ENCODE measurements at places on chromosomes 16 and 17.

GRCh38 chr16:70561623-70562022 is 38.0 kb downstream of the SF3B3 start:
- DNase-seq, result no peak

DNA sequence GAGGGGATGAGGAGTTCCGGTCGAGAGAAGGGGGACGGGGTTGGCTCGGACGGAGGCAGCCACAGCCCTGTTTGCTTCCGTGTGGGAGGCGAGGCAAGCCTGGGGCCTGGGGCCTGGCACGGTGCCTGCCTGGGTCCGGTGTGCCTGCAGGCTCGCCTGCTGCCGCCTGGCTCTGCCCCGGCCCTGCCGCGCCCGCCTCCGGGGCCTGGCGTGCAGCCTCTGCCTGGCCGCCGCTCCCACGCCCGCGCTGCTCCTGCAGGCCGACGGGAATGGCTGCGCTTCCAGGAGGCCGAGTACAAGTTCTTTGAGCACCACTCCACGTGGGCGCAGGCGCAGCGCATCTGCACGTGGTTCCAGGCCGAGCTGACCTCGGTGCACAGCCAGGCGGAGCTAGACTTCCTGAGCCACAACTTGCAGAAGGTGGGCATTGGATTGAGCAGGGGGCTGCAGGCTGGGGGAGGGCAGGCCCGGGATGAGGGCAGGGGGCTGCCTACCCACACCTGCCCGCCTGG is 53.1 kb downstream of the MRC2 start:
- no peak for DNase-seq

DNA sequence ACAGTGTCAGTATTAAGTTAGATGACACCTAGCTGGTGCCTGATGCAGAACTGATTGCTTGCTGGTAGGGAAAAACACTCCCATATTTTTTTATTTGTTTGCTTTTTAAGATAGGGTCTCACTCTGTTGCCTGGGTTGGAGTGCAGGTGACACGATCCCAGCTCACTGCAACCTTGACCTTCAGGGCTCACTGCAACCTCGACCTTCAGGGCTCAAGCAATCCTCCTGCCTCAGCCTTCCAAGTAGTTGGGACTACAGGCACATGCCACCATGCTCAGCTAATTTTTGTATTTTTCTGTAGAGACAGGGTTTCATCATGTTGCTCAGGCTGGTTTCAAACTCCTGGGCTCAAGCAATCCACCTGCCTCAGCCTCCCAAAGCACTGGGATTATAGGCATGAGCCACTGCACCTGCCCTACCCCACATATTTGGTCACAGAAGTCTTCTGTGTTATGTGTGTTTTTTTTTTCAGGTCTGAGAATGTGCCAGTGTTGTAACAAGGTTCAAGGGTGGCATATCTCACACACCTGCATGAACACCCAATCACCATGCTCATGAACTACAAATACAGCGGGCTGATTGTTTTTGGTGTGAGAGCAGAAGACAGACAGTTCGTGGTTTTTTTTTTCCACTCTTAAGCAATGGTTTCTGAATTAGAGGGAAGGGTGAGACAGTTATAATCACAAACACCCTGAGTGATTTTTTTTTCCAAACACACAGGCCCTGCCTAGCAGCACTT is 22.8 kb downstream of the SPAG9 start:
- no peak for DNase-seq

DNA sequence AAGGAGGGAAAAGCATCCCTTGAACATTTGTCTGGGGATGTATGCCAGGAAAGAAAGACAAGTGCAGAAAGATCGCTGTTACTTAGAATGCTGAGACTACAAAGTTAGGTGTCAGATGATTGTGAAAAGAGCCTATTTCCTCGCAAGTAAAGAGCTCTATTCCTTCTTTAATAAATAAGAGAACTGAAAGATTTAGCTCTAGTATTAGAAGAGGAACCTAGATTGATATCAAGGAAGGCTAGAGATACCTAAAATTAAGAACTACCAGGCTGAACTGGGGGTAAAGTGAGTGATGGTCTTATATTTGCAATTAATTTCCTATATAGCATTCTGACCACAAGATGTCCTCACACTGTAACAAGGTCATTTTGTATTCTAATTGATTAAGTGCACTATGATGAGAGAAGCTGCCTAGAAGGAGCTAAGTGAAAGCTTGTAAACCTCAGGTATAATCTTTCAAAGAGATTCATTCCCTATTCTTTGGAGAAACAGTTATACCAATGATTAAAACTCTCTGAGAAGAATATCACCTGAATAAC is 62.3 kb downstream of the SSH2 start:
- DNase-seq, result no peak

GRCh38 chr16:82481455-82481854 is 145.3 kb upstream of the CDH13 start:
- no peak for DNase-seq

- DNase-seq, result no peak
These were observed 9.8 kb downstream of the CA5A start for GRCh38 chr16:87926246-87927194.

- no peak for DNase-seq
These were observed 238.9 kb downstream of the TOX3 start for GRCh38 chr16:52308051-52308450.

DNA sequence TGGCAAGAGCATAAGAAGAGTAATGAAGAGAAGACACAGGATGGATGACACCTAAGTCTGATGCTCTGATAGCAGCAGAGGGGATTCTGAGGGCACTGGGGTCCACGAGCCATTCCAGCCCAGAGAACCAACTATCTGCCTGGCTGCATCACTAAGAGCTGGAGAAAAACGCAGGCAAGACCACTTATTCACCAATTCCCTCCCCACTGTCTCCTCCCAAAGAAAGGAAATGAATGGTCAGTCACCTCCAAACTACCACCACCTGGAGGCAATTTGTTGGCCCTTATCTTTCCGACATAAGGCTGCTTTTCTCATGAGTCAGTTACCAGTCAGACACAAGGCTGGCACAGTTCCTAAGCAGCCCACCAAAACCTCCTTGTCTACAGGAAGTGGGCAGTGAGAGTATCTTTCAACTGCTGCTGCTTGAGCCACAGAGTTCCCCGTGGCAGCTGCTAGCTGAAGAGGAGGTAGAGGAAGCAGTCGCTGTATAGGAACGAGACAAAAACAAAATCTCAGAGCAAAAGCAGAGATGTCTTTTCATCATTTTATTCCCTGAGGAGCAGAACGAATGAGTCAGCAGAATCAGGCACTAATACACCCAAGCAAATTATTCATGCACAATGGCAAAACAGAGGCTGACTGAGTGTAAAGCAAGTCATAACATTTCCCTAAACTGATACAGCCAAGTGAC is 111.1 kb downstream of the SMG6 start:
- DNase-seq, result peak; percentile 11

- no peak for DNase-seq
These were observed 2.1 kb downstream of the RHBDL1 start for GRCh38 chr16:677316-678190.

DNA sequence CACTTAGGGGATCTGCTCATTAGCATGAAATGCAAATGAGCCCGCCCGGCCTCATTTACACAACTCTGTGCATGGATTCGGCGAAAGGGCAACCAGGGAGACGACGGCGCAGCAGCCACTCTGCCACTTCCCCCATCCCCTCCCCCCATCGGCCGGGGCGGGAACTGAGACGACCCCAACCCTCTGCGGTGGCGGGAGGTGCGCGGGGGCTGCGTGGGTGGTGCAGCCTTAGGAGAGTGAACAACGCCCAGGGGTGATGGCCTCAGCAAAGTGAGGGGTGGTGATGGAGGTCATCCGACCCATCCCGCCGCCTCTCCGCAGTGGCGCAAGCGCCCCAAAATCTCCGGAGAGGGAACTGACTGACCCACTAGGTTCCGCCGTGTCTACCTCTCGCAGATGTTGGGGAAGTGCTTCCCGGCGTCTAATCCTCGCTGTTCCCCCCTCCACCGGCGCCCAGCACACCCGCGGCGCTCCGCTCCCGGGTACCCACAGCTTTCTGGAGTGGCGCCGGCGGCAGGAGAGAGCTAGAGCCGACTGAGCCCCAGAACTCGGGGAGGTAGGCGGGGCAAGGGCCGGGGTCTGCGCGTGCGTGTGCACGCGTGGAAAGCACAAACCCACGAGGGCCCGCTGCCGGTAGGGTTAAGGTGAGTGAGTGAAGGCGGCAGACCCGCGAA is 1.4 kb upstream of the CACNA1G start:
- DNase-seq, result no peak

DNA sequence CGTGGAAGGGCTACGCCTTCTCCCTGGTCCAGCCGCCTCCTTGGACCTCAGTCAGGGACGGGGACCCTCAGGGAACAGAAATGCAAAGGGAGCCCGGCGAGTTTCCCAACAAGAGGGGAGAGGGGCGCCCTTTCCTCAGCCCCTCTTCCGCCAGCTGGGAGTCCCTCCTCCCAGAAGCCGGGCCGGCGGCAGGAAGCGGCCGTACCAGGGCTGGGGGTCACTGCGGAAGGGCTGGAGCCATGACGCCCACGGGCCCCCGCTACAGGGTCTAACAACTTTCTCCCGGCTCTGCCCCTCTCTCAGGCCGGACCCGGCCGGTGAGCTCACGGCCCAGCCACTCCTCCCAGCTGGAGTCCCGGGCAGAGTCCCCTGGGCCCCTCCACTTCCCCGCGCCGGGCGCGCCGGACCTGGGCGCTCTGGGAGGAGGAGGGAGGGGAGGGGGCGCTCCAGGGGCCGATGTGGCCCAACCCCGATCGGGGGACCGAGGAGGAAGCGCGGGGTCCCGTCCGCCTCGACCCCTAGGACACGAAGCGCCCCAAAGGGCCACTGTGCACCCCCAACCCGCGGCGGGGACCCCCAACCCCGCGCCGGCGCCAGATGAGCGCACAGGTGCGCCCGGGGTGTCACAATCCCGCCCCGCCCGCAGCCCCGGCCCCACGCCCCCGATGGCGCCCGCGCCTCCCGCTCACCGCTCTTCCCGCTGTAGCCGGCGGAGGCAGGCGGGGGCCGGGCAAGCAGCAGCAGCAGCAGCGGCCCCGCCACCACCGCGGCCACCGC is 578 bp downstream of the PGAP6 start:
- peak; percentile 29 for DNase-seq

DNA sequence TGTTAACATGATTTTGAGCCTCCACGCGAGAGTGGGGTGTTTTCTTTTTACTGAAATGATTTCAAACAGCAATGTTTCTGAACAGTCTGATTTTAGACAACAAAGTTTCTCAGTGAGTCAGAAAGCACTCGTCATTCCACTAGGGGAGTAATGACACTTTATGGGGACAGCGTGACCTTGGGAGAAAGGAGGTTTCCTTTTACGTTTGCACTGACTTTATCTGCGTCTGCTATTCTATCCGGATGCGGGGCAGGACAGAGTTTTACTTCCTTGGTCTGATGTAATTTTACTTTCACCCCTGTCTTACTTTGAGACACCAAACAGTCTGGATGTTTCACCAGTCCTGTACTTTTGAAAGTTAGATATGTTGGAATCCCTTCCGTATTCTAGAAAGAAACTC is 20.7 kb downstream of the SLC47A1 start:
- DNase-seq, result no peak

DNA sequence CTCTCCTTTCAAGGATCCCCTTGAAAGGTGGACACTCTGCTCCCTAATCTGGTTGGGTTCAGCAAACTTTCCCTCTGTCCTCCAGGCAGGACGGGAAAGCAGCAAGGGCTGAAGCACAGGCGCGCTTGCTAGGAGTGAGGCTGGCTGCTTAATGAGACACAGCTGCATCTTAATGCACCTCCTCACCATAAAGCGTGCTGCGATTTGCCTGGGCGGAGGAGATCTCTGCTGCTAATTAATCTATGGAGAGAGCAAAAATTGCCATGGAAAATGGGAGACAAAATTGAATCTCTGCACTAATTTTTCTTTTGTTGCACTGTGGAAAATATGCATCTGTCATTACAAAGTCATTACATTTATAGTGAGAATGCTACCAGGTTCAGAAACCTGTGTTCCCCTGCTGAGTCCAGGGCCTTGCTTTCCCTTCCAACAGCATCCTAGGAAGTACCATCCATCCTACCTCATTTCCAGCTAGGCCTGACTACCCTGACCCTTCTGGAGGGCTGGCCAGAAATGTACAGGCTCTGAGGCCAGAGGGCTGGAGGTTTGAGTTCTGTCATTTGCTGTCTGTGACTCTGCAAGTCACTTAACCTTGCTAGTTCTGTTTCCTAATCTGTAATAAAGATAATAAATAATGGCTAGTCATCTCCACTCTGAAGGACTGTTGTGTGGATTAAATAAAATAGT is 43.5 kb upstream of the BCAR1 start:
- DNase-seq, result no peak

DNA sequence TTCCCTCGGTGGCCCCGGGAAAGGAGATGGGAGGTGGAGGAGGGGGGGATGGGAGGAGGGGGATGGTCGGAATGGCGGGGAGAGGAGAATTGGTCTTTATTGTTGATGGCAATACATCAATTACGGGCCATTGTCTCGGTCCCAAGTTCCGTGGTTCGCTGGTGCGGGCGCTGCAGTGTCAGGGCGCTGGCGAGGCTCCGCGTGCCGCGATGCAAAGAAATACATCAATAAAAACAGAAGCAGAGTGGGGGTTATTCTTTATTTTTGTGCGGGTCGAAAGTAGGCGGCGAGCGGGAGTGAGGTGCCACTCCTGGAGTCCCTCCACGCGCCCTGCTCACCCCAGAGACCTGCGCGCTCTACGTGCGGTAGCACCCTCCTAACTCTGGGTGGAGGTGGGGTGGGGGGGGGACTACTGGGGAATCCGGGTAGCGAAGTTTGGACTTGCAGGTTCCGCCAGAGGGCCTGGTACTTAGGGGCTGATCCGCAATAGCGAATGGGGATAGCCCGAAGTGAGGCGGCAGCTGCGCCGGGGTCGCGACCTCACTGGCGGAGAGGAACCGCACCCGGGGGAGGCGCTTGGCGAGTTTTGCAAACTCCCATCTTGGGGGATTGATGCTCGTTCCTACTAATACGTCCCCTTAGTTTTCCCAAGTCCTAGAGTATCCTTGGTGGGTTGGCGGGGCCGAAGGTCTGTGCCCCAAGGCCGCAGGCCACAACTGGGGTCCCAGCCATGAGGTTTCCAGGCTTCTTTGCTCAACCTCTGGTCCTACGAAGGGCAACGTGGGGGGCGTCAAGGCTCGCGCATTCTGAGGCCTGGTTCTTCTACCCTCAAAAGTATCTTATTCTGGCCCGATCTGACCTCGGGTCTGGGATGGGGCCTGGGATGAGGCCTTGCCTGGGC is 3.5 kb upstream of the SALL1 start:
- no peak for DNase-seq

GRCh38 chr16:59743504-59743903 is 1009.4 kb upstream of the GOT2 start:
- no peak for DNase-seq

GRCh38 chr17:27333410-27333980 is 39.6 kb downstream of the WSB1 start:
- no peak for DNase-seq

DNA sequence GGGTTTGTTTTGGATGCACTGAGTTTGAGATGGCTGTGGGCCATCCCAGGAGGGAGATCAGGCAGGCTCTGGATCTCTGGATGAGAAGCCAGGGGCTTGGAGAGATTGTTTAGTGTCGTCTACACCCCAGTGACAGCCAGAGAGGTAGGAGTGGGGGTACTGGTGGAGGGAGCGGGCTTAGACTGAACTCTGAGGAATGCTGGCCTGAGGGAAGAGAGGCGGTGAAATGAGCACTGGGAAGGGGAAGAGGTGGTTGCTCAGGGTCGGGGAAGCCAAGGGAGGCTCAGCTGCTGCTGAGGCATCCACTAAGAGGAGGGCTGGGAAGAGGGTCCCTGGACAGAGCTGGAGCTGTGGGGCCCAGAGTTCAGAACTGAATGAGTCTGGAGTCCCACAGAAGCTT is 23.6 kb downstream of the CACNA1G start:
- no peak for DNase-seq

Measured in T-helper 9 cell (primary cell).